ENCODE measurements at places on chromosomes 5 and 9.

DNA sequence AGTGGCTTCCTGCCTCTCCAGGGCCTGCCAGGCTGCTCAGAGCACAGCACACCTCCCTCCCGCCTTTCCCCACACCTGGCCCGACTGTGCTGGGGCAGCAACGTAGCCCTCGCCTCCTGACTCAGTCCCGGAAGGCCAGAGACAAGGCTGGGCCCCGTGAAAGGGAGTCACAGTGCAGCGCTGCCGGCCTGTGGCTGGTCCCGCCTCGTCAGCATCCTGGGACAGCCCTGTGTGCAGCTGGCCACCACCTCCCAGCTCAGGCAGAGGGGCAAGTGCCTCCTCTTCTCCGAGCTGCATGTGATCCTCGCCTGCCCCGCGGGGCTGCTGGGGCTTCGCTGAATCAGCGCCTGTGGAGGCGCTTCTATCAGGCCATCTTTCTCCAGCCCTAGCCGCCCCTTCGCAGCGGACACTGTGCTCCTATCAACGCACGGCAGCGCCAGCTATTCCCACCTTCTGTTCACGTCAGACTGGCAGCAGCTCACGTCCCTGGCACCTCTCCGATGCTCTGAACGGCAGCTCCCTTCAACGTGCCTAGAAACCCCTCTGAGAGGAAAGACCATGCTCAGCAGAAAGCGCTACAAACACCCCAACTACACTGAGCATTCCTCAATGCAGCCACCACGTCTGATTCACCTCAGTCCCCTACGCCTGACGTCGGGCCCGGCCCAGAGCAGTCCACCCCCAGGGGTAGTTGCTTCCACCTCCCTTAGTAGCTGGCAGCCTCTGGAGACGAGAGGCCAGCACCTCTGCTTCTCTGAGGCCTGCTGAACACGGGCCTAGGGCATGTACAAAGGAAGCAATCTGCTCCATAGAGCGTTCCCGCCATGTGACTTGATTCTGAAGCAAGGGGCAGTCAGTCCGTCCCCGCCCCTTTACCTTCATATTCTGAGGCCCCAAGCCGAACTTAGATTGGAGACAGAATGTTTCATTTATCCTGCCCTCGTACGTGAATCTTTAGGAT, 78.8 kb downstream of the GPR21 start:
- peak; percentile 18 for ATAC-seq

- no peak for ATAC-seq
Measured at GRCh38 chr9:128457207-128457606, 1.4 kb downstream of the ODF2 start.

- ATAC-seq, result no peak
Measured at GRCh38 chr5:62260513-62260912, 45.5 kb upstream of the KIF2A start.

DNA sequence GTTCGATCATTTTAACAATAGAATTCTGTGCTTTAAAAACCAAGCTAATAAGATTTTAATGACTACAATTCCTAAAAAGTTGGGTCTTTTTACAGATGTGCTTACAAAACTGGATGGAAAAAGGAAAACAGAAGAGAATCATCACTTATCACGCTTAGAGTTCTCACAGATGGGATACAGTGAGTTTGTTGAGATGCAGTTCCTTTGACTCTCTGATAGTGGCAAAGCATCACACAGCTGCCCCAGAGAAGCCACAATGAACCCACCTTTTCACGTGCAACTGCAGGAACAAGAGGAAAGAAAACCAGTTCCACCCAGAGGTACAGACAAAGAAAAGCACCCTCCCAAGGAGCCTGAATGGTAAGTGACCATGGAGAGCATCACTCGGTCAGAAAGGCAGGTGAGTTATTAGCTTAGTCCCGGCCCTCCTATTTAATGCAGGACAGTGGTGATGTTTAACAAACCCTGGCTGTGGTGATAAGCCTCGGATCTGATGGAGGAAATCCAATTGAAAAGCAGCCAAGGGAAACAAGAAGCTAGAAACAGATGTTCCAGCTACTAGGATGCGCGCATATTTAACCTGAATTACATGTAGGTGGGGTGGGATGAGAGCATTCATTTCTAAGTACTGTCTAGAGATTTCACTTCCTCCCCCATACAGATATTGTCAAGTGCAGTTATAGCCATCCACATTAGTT, 167.7 kb downstream of the TARS1 start:
- ATAC-seq, result no peak

DNA sequence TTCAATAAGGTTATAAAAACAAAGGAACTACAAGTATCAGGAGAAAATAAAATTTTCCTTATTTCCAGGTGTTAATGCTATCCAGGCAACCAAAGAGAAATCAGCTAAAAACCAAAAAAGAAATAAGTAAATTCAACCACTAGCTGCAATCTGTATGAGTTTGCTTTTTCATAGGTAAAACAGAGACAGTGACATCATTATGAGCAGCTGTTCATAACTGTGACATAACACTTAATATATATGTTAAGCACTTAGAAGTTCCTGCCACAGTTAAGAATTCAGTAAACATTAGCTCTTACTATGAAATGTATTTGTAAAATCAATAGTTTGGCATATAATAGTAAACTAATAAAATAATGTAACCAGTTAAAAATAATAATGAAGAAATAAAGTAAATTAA, 20.9 kb downstream of the P4HA2 start:
- ATAC-seq, result no peak

DNA sequence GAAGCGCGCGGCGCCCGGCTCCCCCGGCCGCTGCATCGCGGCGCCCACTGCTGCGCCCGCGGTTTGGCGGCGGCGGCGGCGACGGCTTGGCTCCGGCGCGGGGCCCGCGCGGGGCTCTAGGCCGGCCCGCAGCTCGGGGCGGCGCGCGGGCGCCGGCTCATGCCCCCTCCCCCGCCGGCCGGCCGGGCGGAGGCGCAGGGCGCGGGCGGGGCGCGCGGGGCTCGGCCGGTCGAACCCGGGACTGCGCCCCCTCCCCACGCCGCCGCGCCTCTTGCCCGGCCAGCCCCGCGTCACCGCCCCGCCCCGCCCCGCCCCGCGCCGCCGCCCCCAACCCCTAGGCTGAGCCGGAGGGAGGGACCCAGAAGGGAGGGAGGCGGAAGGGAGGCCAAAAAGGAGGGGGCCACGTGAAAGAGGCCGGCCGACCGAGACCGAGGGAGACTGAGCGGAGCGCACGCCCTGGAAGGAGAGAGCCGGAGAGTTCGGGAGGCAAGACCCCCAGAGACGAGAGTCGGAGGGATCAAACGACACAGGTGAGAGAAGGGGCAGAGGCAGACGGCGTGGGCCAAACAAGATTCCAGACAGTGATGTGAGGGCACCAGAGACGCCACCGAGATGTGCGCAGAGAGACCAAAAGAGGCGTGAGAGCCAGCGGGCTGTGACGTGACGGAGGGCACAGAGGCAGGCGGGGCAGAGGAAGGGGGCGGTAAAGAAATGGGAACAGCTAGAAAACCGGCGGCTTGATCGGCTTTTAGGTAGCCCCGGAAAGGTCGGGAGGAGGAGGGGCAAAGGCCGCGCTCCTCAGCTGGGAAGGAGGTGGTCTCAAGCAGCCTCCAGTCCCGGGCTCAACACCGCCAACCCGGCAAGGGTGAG, at the start of gene BARX1:
Gene BARX1, minus strand, starts transcription at position 245 of the 870 bp plus-strand sequence. Its CDS starts 209 bp downstream, at position 36.
- ATAC-seq, result peak; percentile 67

GRCh38 chr5:148205044-148205806, 2.4 kb downstream of the SPINK6 start:
- ATAC-seq, result no peak
